ENCODE measurements at places on chromosomes 3 and 15.

- DNase-seq: no peak
Observed at GRCh38 chr3:56711344-56711743, 28.3 kb upstream of the TASOR start.

DNA sequence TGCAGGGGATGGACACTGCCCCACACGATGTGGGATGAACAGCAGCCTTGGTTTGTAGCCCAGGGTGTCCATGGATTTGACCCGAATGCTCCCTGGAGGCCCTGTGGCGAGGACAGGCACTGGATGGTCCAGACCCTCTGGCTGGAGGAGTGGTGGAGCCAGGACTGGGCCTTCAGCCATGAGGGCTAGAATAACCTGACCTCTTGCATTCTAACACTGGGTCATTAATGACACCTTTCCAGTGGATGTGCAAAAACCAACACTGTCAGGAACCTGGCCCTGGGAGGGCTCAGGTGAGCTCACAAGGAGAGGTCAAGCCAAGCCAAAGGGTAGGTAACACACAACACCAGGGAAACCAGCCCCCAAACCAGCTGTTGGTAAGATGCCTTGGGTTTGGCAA is 51.4 kb downstream of the OXNAD1 start:
- no peak for DNase-seq

GRCh38 chr15:60477916-60478565 is 901 bp downstream of the ICE2 start:
- DNase-seq: peak; percentile 35

DNA sequence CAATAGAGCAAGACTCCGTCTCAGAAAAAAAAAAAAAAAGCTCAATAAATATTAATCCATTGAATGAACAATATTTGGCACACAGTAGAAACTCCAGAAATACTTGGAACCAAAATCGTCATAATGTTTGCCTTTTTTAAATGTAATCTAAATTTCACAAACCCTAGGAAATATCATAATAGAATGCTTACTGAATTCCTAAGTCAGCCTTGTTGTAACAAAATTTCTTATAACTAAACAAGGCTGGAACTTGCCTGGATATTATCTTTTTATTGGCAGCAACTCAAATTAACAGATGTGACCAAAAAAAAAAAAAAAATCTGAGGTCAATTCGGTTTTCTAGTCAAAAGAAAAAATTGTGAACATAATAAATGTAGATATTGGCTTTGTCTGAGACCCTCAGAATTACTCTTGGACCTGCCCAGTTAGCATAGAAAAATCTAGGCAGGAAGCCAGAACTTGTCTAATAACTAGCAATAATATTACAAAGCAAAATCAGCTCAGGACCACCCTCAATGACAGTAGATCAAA is 33.3 kb downstream of the GABPB1 start:
- no peak for DNase-seq

- DNase-seq: no peak
Observed at GRCh38 chr3:79354179-79354688, 413.6 kb downstream of the ROBO1 start.

- no peak for DNase-seq
Observed at GRCh38 chr15:91068436-91068835, 31.6 kb upstream of the SV2B start.

DNA sequence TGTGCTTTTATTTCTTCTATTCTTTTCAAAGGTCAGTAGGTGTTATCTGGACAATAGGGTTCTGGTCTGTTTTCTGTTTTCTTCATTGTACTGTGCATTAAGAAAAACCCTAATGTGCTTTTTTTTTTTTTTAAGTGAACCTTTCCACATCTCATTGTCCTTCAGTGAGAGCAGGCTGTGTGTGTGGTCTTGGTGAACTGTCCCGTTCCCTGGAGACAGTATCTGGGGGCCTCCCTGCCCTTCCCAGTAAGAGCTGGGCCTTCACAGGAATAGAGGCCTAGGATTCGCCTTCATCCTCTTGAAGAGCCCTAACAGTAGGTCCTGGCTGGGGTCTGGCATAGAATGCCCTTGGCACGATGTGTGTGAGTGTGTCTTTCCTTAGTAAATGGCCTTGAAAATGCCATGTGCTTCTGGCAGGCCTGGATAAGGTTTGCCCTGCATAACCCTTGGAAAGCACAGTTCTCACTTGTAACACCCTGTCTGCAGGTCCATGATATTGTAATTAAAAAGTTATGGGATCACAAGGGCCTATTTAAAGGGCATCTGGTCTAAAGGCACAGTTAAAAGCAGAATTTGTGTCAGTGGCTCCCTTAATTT is 81.2 kb downstream of the IGF1R start:
- DNase-seq: no peak

GRCh38 chr15:73987250-73987649 is 4.8 kb downstream of the STOML1 start:
- no peak for DNase-seq

- peak; percentile 61 for DNase-seq
Observed at GRCh38 chr3:45760878-45761711, 35.2 kb downstream of the SLC6A20 start.

- DNase-seq: no peak
Observed at GRCh38 chr3:52119826-52120225, 34.4 kb downstream of the POC1A start.

DNA sequence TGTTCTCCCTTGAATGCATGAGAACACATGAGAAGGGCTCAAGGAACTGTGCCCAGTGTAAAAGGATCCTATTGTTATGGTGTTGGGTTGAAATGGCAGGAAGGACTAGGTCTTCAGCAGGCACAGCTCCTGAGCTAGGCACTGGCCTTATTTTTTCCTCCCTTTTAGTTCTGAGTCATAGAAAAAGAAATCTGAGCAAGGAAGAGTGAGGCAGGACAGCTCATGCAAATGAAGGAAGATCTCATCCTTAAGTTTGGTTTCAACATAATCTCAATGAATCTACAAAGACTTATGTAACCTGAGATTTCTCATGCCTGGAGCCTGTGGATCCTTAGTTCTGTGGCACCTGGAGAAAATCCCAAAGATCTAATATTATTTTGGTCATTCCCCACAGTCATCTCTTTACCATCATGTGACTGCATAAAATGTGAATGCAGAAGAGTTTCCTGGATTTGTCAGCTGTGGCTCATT is 188.6 kb upstream of the TBL1XR1 start:
- DNase-seq: no peak

- no peak for DNase-seq
Observed at GRCh38 chr3:52775877-52776276, 1.5 kb upstream of the ITIH1 start.

- DNase-seq: no peak
Observed at GRCh38 chr3:25460751-25461150, 32.7 kb downstream of the RARB start.

DNA sequence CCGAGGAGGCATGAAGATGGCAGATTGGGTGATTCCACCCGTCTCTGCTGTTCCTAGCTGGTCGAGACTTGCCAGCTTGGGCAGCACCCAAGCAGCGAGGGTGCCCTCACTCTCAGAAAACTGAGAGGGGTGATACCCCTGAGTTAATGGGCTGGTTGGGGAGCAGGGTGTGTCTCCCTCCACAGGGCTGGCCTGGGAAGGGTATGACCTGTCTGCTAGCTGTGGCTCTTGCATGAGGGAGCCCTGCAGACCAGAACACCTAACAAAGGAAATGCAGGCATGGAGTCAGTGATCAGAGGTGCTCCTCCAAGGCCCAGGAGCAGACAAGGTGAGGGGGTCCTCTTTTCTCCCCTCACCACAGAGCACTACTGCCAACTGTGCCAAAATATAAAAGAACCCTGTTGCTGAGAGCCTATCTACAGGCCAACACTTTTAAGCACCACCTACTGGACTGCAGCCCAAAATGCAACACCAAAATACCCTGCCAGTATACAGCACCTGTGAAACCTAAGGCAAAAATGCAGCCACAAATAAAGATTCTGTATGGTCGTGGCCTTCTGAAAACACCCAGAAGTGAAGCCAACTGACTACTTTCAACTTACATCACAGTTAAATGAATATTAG is 35.8 kb upstream of the PPM1L start:
- DNase-seq: no peak

GRCh38 chr3:179020112-179020511 is 51.5 kb downstream of the ZMAT3 start:
- peak; percentile 53 for DNase-seq

DNA sequence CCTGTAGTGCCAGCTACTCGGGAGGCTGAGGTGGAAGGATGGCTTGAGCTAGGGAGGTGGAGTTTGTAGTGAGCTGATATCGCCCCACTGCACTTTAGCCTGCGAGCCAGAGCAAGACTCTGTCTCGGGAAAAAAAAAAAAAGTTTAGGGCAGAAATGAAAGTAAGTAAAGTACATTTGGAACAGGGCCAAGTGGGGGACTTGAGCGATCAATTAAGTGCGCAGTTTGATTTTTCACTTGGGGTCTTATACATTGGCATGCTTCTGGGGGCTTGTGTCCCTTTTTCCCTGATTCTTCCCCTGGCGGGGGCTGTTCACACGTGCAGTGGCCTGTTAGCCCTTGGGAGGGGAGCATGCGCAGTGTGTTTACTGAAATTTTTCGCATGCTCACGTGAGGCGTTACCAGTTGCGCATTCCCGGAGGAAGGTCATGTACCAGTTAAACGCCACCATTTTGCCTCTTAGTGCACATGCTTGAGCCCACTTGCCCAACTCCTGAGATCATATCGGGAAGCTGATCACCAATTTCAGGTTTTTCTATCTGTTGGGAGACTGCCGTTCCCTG is 42.0 kb downstream of the GALNT15 start:
- no peak for DNase-seq

GRCh38 chr3:188904670-188905069 is 267.1 kb upstream of the TPRG1 start:
- DNase-seq: no peak

GRCh38 chr3:100737334-100737733 is 28.0 kb downstream of the TFG start:
- peak; percentile 39 for DNase-seq

GRCh38 chr3:88626456-88627120 is 476.8 kb downstream of the C3orf38 start:
- DNase-seq: no peak

GRCh38 chr3:104886220-104886995 is 480.3 kb upstream of the ALCAM start:
- no peak for DNase-seq

GRCh38 chr15:25739687-25740121 is 123.4 kb downstream of the ATP10A start:
- peak; percentile 42 for DNase-seq

GRCh38 chr3:74904646-74905045 is 290.2 kb upstream of the CNTN3 start:
- DNase-seq: no peak

DNA sequence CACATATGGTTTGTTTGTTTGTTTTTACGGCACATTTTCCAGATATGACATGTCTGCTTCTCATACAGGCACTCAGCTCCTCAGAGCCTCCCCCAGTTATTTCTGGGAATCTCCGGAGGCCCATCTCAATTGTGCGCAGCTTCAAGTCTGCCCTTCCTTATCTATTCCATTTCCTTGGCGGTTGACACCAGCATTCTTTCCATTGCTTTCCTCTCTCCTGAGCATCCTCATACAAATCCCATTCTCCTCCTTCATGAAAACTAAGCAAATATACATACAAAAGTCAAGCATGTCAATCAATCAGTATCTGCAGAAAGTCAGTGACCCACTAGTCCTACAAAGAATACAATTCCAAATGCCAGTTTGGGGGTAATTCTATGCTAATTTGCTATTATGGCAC is 166.7 kb downstream of the SQOR start:
- DNase-seq: no peak

- DNase-seq: peak; percentile 21
Observed at GRCh38 chr3:109387201-109387600, 49.9 kb upstream of the DPPA4 start.

GRCh38 chr3:154164387-154164786 is 43.2 kb downstream of the ARHGEF26 start:
- DNase-seq: no peak

DNA sequence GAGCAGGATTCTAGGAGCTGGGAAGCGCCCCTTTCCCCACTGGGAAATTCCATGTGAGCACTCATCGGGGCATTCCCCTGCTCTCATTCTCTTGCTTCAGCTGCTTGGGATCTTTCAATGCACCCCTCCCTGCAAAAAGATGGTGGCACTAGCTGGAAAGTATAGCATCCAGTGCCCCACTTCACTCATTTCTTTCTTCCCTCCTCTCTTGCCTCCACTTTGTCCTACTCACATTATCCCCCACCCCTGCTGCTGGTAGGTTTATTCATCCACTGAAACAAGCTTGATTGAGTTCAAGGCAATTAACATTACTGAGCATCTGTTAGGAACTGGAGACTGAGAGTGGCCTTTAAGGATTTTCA is 84.8 kb upstream of the LIMD1 start:
- no peak for DNase-seq

GRCh38 chr3:159828542-159828943 is 160.1 kb upstream of the IL12A start:
- peak; percentile 52 for DNase-seq

DNA sequence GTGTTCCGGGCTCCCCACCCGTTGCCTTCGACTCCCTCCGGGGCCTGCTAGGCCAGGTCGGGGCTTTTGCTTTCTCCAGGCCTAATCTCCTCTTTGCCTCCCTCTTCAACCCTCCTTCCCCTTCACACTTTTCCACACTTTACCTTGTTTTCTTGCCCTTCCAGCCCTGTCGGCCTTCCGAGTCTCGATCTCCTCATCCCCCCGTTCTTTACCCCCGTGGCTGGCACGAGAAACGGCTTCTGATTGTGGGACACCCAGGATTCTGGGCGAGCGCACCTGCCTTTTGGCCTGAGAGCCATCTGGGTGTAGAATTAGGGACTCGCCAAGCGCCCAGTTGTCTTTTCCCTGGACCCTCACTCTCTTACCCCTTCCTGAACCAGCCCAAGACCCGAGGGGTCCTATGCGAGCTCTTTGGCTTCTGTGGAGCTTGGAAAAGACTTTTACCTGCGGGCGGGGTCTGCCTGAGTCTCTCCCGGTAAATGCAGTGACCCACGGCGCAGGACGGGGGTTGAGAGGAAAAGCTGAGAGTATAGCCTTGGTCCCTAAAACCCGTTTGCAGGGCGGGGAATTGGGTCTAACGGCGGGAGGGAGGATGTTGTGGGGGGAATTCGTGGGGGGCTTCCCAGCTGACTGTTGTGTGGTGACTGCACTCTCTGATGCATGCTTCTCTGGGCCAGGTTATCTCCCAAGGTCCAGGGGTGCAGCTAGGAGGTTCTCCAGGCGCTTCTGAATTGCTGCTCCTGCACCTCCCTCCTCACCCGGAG is 5.5 kb upstream of the ONECUT1 start:
- DNase-seq: no peak

DNA sequence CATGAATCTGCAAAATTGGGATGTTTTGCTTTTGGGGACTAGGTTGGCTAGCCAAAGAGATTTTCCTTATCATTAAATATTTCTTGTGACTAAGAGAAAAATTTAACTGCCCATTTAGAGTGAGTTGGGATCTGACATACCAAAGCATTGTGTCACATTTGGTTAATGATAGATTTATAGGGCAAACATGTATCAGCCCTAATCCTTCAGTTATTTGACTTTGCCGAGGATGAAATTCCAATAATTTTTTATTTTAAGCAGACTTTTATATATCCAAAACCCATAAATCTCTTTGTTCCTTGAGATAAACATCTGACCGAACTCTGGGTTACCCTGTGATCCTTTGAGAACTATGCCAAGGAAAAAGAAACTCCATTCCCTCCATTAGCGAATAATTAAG is 218.9 kb downstream of the CDIN1 start:
- no peak for DNase-seq

- no peak for DNase-seq
Observed at GRCh38 chr3:23884481-23884880, 32.3 kb downstream of the NKIRAS1 start.
